ENCODE measurements at places on chromosomes 7 and 10.
A peak's percentile ranks its signal among the peaks of the same experiment; 100 is the strongest.

DNA sequence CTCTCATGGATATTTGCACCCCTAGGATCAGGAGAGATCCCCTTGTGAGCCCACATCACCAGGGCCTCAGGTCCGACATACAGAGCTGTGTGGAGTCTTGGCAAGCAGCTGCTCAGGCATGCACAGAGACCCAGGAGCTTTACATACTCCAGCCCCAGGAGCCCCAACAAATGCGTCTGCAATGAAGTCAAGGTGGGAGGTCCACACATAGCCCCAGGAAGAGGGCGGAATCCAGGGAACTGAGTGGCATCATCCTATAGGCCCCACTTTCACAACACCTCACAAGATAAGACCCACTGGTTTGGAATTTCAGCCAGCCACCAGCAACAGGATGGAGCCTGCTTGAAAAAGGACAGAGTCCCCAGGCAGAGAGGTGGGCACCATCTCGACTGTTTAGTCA lies 106.7 kb downstream of the LSMEM1 start:
- DNase-seq: no peak

GRCh38 chr10:132166216-132166950 lies 20.4 kb upstream of the DPYSL4 start:
- no peak for DNase-seq

DNA sequence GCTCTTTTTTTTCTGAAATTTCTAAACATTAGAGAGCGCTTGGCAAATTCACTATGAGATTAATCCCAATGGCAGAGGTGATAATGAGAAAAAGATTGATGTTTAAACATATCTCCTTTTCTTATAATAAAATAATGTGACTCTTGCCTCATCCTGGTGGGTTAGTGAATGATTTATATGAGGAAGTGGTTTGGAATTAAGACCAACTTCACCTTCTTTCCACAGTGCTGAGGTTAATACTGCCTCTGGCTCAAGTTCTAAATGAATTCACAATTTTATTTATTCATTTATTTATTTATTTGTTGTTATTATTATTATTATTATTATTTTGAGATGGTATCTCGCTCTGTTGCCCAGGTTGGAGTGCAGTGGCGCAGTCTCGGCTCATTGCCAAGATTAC lies 40.5 kb upstream of the ADO start:
- DNase-seq: no peak

- no peak for DNase-seq
Observed at GRCh38 chr7:93301736-93302135, 69.6 kb downstream of the VPS50 start.

DNA sequence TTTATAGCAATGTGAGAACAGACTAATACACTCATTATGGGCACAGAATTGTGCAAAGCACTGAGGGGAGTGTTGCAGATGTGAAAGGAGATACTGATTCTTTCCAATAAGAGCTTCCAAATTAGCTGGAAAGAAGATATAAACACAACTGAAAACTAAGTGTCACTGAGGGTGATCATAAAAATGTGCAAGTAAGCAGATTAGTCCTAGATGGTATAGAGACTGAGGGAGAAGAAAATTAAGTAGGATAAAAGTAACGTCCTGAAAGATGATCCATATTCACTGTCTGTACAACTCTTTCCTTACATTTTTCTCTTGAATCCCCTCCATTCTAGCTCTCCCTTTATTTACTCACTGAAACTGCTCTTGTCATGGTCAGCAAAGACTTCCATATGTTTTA lies 11.2 kb upstream of the NXPH1 start:
- no peak for DNase-seq

DNA sequence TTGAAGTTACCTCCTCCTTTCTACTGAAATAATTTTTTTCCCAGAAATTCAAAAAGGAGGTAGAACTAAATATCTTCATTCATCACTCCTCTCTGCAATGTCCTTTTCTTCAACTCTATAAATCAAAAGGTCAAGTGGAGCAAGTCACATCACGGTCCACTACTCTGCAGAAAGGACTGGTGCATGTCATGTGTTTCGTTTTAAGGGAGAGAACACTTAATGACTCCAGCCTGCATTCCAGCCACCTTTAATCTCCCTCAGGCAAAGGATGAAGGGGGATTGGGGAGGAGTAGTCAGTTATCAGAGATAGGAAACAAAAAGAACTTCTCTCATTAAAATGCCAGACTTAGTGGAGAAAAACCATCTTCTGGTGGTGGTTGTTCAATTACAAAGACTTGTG lies 78.9 kb downstream of the ANK3 start:
- no peak for DNase-seq

- no peak for DNase-seq
Observed at GRCh38 chr10:107790271-107790670, 625.8 kb upstream of the SORCS1 start.

GRCh38 chr7:105205592-105206237 lies 183.0 kb downstream of the SRPK2 start:
- no peak for DNase-seq

DNA sequence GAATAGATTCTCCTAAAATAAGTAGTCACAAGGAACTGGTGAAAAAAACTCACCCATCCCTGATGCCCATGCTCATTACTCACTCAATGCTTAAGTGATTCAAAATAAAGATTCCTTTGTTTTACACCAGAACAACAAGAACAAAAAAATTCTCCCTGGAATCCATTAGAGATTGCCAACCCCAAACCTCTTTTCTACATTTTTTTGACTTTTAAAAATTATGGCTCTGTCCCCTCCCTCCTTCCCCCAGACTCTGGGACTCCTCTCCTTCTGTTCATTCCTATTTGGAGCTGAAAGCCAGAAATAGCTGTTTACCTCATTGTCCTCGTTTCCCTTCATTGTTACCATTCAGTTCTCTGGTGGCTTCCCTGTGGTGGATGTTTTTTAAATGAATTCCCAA lies 63.2 kb upstream of the FHIP2A start:
- DNase-seq: no peak

GRCh38 chr7:45088821-45089340 lies at the start of gene NACAD:
NACAD (minus strand) TSS chr7:45088969; CDS start chr7:45088894, 75 bp downstream.
- DNase-seq: peak; percentile 79

DNA sequence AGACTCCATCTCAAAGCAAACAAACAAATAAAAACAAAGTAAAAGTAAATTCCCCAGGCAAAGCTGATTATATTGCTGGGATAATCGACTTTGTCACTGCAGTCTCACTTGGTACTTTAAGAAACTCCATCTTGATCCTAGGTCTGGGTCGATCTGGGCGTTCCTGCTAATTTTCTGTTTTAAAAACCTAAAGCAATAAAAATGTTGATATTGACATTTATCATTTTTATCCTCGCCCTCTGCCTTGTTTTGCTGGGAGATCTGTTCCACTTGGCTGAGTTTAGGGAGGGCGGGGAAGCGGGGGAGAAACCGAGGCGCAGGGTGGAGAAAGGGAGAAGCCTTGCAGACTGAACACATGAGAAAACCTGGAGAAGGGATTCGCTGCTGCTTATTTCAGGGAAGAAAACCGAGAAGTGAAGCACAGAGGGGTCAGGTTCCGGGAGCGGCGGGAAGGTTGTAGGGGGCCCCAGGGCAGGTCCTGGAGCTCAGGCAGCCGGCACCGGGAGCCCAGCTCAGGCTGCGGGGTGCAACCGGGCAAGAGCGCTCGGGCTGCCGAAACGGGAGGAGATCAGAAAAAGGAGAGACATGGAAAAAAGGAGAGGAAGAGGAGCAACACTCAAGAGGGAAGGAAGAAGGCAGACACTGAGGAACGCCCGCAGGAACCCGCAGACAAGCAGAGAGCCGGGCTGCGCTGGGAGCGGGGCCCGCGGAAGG lies 27.3 kb upstream of the KMT2C start:
- DNase-seq: peak; percentile 93

GRCh38 chr10:67257018-67257417 lies 331.2 kb downstream of the LRRTM3 start:
- no peak for DNase-seq

DNA sequence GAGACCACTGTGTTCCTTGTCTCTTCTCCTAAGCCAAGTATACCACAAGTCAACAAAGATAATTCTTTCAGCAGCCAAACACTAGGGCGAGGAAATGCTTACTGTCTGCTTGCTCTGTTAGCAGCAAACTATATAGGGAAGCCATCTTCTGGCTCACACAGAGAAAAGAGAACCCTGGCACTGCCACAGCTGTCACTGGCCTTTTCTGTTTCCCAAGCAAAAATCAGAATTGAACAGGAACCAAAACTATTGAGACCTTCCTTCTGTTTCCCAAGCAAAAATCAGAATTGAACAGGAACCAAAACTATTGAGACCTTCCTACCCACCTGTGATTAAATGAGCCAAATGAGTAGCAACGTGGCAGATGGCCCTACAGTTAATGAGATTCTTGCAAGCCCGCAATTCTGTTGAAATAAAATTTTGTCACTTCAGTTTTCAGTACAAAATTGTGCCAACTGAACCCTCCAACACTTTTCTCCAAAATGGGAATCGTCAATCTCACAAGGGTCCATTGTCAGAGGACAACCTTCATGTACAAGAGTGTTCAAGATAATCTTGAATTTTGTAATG lies 54.5 kb downstream of the LRRTM3 start:
- DNase-seq: no peak

DNA sequence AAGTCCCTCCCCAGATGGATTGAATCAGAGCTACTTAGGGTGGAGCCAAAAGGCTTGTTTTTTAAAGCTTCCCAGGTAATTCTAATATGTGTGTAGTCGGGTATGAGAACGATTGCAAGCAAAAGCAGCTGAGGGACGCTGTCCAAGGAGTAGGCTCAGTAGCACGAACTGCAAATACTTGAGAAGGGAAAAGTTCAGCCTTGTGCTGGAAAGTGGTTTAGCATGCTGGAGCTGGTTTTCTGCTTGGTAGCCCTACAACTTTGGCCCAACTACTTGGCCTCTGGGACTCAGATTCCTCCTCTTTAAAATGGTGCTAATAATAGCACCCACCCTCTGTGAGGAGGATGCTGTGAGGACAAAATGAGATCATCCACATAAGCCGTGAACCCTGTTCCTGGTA lies 76.2 kb downstream of the AHR start:
- no peak for DNase-seq

GRCh38 chr7:66901941-66902843 lies 18.8 kb upstream of the TMEM248 start:
- no peak for DNase-seq

GRCh38 chr10:6195846-6196245 lies 6.9 kb upstream of the PFKFB3 start:
- DNase-seq: peak; percentile 25

GRCh38 chr7:17668122-17668521 lies 272.2 kb downstream of the SNX13 start:
- DNase-seq: no peak

GRCh38 chr7:144628176-144628575 lies 207.7 kb downstream of the TPK1 start:
- no peak for DNase-seq

GRCh38 chr7:79515358-79515757 lies 61.9 kb upstream of the MAGI2 start:
- no peak for DNase-seq

- no peak for DNase-seq
Observed at GRCh38 chr10:131860806-131861440, 39.9 kb upstream of the PPP2R2D start.

DNA sequence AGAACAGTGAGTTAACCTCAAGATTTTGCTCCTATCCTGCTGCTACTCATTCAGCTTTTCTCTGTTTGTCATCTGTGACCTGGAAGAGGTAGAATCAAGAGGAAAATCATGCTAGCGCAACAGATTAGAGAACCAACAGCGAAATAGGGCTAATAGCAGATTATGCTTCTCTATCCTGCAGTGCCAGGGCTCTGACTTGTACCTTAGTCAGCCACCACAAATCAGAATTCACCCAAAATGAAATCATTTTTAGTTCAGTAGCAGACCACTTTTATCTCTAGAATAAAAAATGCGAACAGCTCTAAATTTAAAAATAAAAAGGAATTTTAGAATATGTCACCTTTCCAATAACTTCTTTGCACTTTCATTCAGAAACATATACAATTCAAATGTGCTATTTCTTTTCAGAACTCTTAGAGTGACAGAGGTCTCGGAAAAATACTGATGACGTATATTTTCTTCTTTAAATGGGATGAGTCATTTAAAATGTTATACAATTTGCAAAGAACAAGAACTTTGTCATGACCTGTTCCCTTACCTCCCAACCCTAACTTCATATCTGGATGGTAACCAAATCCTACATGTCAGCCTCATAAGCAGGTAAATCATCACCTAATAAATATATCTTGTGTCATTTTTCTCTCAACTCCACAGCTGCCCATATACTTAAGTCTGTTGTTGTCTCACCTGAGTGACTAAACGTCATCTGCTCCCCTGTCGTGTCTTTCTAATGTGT lies 896.4 kb downstream of the PCDH15 start:
- no peak for DNase-seq

GRCh38 chr10:71848325-71849275 lies 2.5 kb downstream of the PSAP start:
- DNase-seq: no peak

- DNase-seq: no peak
Observed at GRCh38 chr10:104199567-104199966, 32.6 kb downstream of the CFAP43 start.

DNA sequence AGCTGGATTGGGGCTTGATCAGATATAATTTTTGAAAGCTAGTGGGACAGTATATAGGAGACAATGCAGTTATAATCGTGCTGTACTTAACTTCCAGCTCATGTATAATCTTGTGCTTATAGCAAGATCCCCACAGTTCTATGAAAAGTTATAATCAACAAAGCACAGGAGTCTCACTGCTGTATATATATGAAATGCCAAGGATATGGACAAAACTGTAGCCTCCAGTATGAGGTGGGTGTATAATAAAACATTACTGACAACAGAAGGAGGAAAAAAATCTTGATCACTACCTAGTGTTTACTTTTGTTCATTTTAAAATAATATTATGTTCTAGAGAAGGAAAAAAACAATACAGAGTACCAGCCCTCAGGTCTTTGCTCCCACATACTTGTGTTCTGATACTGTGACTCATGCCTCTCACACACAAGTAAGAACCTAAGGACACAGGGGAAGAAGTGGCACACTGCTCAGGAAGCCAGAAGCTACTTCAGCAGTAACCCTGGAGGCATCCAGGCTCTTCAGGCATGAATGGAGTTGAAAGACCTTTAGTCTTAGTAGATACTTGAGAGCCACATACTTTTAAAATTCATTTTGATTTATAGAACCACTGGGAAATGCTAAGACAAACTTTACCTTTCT lies 265.7 kb upstream of the IMMP2L start:
- DNase-seq: no peak

GRCh38 chr10:113905756-113906155 lies 51.3 kb downstream of the NHLRC2 start:
- no peak for DNase-seq

- DNase-seq: no peak
Observed at GRCh38 chr7:159042103-159042502, 102.6 kb downstream of the VIPR2 start.

DNA sequence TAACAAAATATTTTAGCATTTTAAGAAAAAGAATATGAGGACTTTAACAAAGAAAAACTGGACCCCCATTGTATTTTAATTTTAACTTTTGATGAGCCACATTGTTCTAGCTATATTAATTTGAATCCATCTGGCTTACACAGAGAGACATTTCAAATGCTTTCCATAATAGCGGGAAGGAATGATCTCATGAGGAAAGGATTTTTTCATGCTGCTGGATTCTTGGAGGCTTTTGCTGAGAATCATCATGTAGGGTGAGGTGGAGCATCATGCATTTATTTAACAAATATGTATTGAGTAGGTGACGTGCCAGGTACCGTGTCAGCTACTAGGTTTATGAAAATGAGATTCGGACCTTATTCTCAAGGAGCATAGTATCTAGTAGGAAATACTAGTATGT lies 1006.3 kb downstream of the SORCS1 start:
- DNase-seq: no peak
